ENCODE measurements at places on chromosomes 3 and 15.

GRCh38 chr3:16884748-16885592 is at the start of gene PLCL2:
TSS of gene PLCL2 (plus strand) at chr3:16884955. CDS start at chr3:16885040, 85 bp downstream.
- peak; percentile 72 for DNase-seq

GRCh38 chr3:102034639-102035451 is 185.5 kb downstream of the NFKBIZ start:
- no peak for DNase-seq

GRCh38 chr15:64037116-64037515 is 9.2 kb downstream of the DAPK2 start:
- DNase-seq: no peak

GRCh38 chr3:127015282-127016042 is 32.5 kb downstream of the PLXNA1 start:
- no peak for DNase-seq

- DNase-seq: no peak
These were observed 546.6 kb downstream of the MFSD1 start for GRCh38 chr3:159348431-159348830.

- no peak for DNase-seq
These were observed 647.2 kb upstream of the BCHE start for GRCh38 chr3:166484470-166484869.

- no peak for DNase-seq
These were observed 24.2 kb upstream of the MBNL1 start for GRCh38 chr3:152244517-152244888.

- DNase-seq: no peak
These were observed 391.4 kb downstream of the KCNH8 start for GRCh38 chr3:19539518-19540392.

GRCh38 chr3:63631670-63632069 is 20.8 kb upstream of the SNTN start:
- DNase-seq: no peak

- DNase-seq: no peak
These were observed 74.3 kb downstream of the IGF1R start for GRCh38 chr15:98722645-98723044.

- DNase-seq: no peak
These were observed 143.8 kb downstream of the TPRA1 start for GRCh38 chr3:127446756-127447155.

GRCh38 chr3:143935678-143936077 is 35.9 kb upstream of the DIPK2A start:
- no peak for DNase-seq

GRCh38 chr3:98565237-98565643 is 28.2 kb downstream of the CPOX start:
- DNase-seq: no peak

- DNase-seq: no peak
These were observed 175.5 kb upstream of the RORA start for GRCh38 chr15:61404567-61404966.

- no peak for DNase-seq
These were observed 466.5 kb downstream of the ROBO2 start for GRCh38 chr3:77506384-77506783.

DNA sequence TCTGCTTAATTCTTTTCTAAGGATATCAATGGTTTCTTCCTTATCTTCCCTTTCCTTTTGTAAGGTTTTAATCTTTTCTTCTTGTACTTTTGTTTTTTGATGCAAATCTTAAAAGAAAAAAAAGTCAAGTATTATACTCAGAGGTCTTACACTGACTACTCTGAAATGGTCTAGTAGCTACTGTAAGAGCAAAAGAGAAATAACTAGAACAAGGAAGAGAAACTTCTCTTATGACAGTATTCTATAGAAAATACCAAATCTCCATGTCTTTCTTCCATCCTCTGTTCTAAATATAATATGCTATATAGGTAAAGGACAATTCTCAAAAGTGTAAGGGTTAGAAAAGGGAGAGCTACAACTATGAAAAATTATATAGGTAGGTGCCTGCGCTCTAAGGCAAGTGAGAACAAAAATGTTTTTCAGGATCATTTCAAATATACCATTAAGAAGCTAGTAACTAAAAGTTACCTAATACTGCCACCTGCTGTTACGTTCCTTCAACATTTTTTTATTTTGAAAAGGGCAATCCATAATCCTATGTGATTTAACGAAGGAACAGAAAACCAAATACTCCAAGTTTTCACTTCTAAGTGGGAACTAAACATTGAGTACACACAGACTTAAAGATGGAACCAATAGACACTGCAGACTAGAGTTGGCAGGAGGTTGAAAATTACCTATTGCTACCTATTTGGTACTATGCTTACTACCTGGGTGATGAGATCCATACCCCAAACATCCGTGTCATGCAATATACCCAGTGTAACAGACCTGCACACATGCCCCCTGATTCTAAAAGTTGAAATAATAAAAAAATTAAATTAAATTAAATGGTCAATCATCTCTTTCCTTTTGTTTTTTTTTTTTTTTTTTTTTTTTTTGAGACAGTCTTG is 36.7 kb downstream of the CIP2A start:
- DNase-seq: no peak

- DNase-seq: no peak
These were observed 27.1 kb downstream of the ITPR1 start for GRCh38 chr3:4520033-4520816.

DNA sequence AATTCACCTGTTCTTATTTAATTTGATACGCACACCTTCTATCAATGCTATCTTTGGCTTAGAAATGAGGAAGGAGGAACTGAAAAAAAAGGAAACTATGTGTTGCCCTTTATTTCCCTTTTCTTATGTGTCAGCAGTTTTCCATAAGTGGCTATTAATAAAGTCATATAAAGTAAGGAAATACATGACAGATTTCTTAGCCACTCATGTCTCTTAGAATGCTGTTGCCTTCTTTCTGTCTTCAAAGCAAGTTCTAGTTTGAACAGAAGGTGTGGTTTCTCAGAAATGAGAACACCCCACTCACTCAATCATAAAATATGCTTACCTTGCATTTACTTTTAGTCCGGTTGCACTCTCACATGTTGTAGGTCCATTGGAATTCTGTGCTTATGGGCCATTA is 640.5 kb upstream of the GRM7 start:
- no peak for DNase-seq

DNA sequence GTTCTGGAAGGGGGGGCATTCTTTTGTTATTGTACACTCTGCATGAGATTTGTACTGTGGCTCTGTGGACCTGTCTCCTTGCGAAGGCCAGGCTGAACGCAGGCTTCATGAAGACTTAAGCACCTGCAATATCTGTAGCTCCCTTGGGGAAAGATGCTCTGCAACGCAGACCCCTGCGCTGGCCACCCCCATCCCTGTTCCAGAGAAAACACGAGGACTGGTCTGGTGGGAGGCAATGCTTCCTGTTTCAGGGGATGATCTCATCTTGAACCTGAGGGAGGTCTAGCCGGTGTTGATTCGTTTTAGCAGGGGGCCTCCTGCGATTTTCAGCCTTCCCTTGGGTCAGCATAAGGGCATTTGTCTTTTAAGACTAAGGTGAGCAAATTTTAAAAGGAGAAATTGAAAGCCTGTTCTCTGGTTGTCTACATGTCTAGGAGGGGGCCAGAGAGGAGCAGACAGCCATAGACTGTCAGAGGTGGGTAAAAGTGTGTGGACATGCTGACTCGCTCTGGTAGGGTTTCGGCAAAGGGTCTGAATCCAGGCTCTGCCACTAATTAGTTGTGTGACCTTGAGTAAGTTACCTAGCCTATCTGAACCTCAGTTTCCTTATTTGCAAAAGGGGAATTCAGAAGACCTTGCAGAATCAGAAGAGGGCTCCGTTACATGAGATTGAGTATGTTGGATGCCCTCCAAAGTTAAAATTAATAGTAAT is 80.9 kb upstream of the RASGRF1 start:
- DNase-seq: no peak

DNA sequence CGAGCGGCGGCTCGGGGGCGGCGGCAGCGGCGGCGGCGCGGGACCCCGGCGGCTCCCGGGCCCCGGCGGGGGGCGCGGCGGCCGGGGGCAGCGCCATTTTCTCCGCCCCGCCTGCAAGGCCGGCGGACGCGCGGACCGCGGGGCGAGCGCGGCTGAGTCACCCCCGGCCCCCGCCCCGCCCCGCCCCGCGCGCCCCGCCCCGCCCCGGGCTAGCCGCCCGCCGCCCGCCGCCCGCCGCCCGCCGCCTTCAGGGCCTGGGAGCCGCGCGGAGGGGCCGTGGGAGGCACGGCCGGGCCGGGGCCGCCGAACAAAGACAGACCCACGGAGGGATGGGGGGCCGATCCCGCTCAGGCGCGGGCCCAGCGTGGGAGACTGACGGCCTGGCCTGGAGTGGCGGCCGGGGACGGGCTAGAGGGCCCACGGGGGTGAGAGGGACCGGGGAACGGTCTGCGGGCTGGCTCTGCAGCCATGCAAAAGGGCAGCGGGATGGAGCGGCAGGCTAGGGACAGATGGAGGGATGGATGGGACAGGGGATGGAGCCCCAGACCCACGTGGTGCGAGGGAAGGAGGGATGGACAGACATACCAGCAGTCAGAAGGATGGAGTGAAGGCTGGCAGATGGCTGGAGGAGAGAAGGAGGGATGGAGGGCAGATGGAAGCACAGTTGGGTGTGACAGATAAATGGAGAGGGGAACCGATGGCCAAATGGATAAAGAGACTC is at the start of gene EIF4E3:
Gene EIF4E3, minus strand, starts transcription at position 132 of the 721 bp plus-strand sequence. Its CDS starts 35 bp downstream, at position 97.
- DNase-seq: no peak

GRCh38 chr3:115523458-115523857 is 99.9 kb upstream of the GAP43 start:
- no peak for DNase-seq

DNA sequence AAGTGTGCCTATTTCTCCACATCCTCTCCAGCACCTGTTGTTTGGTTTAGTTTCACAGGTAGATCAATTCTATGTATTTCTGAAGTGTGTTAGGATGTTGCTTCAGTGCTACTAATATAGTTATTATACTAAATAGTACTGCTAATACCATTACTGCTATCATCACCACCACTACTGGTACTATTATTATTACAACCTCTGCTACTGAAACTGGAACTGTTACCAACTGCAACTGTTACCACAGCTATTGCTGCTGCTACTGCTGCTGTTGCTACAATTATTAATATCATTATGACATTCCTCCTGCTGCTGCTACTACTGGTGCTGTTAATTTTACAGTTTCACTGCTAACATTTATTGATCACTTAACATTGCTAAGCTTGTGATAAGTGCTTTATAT is 8.3 kb upstream of the LMOD3 start:
- DNase-seq: no peak

- DNase-seq: no peak
These were observed 18.4 kb downstream of the SPATA12 start for GRCh38 chr3:57078635-57079473.

DNA sequence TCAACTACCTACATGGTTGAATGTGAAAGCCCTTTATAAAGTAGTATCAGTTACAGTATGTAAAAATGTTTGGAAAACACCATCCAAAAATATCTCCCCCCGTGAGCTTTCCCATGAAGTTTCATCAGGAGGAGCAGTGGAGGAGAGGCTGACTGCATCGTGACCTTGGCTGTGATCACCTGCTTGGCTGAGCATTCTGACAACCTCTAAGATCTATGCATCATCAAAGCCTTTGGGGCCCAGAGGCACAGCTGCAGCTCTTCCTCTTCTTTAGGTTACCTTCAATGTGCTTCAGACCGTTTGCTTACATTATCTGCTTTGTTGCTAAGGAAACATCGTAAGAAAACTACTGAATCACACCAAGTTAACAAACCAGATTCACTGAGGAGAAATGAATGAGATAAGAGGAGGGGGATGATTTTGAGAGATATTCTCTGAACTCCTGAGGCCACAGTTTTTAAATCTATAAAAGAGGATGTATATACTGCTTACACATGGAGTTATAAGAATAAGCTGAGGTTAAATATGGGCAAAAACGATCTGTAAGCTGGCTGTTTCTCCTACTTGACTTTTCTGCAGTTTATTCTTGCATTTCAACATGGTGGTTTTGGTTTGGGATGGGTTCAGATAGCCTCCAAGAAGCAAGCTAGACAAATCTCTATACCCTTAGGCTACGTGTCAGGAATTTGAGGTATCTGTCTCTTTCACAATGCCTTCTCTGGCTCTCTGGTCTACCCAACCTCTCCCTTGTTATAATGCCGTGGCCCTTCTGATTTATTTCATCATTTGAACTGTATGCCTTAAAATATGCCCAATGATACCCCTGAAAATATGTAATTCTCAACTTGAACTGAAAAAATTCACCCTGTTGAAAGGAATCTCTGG is 4.0 kb downstream of the GCSAM start:
- DNase-seq: peak; percentile 69

GRCh38 chr3:95289295-95289694 is 1226.4 kb downstream of the NSUN3 start:
- no peak for DNase-seq

- DNase-seq: no peak
These were observed 22.7 kb upstream of the ZNF639 start for GRCh38 chr3:179299999-179300613.

DNA sequence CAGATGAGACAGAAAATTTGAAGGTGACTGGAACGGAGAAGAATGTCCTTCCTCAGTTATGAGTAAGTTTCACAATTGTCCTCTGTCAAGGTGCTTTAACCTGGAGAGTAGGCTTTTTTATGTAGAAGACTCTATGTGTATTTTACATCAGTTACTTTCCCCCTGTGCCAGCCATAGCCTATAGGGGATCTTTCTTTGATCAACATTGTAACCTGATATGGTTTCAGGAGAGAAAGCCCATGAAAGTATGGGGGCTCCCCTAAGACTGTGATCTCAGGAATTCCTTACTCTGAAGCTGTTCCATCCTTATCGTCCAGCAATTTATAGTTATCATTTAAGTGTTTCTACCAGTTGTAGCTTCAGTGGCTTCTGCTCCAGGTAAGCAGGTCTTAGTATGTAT is 1076.3 kb upstream of the EPHA6 start:
- DNase-seq: no peak

- no peak for DNase-seq
These were observed 459.2 kb upstream of the ALCAM start for GRCh38 chr3:104907507-104907906.

DNA sequence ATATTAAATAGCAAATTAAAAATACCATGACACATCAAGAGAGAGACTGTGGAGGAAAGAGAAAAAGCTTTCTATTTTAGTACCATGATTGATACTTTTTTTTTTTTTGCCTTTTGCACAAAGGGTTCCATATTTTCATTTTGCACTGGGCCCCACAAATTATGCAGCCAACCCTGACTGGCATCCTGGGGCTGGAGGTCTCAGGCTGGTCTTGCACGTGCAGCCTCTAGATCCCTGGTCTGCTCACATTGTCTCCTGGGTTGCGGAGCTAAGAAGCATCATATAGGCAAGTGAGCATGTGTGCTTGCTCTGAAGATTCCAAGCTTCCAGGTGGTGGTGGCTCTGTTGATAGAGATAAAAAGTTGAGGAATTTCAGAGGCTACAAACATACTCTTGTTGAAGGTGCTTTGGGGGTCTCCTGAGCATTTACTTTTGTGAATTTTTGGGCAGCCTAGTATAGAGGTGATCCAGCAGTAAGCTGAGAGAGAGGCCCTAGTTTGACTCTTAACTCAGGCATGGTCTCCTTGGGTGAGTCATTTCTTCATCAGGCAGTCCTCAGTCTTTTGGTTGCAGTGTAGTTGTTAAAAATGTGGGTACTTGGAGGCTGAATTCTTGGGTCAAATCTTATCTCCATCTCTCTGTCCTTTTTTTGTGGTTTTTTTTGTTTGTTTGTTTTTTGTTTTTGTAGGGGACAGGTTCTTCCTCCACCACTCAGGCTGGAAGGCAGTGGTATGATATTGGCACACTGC is 31.3 kb downstream of the SMAD3 start:
- no peak for DNase-seq

GRCh38 chr3:122890077-122890719 is 95.3 kb downstream of the SLC49A4 start:
- no peak for DNase-seq
